ENCODE measurements at places on chromosomes 3 and 15. TPM values are rescaled to one million over a fixed set of nuclear protein-coding genes. Genes with fewer than 3 reads are reported as not detected.

GRCh38 chr15:39359771-39360170 lies 221.1 kb upstream of the THBS1 start:
- DNase-seq = no peak

GRCh38 chr15:80870893-80871292 lies 91.7 kb downstream of the CEMIP start:
- no peak for DNase-seq

- DNase-seq = no peak
Observed at GRCh38 chr15:62068071-62068809, 1.5 kb downstream of the C2CD4A start.

- DNase-seq = no peak
Observed at GRCh38 chr3:101311676-101312075, 8.7 kb downstream of the IMPG2 start.

- no peak for DNase-seq
Observed at GRCh38 chr15:33517944-33518343, 207.2 kb downstream of the RYR3 start.

- DNase-seq = no peak
Observed at GRCh38 chr3:88192631-88193030, 42.9 kb downstream of the C3orf38 start.

GRCh38 chr15:100109486-100110035 lies 232.2 kb downstream of the ADAMTS17 start:
- DNase-seq = no peak

- DNase-seq = no peak
Observed at GRCh38 chr3:41224120-41224806, 25.0 kb downstream of the CTNNB1 start.

DNA sequence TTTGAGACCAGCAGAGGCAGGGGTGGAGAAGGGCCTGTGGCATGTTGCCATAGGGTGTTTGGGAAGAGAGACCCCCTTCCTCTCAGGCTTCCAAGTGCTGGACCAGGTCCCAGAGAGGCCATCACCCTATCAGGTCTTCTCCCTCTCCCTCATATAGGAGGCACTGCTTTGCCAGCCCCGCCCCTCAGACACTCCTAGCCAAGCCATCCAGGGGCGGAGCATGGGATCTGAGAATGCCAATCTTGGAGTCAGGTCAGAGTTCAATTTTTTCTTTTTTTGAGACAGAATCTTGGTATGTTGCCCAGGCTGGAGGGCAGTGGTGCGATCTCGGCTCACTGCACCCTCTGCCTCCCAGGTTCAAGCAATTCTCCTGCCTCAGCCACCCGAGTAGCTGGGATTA lies 32.7 kb downstream of the CRABP1 start:
- DNase-seq = no peak

GRCh38 chr3:43388915-43389314 lies 102.6 kb downstream of the SNRK start:
- DNase-seq = no peak

DNA sequence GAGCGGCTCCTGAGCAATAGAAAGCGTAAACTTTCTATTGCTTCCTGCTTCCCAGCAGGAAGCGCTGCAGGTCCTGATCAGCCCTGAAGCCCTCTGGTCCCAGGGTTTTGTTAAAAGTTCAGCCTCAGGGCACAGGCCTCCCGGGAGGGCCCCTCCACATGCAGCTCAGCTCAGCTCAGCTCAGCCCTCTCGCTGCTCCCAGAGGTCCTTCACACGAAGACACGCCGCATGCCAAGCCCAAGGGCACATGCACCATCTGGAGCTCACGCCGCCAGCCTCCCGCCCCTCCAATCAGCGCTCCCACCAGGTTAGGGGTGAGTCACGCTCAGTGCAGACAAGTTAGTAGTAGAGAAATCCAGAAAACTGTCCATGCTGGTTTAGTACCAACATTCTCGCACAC lies 12.7 kb downstream of the TKT start:
- DNase-seq = no peak

DNA sequence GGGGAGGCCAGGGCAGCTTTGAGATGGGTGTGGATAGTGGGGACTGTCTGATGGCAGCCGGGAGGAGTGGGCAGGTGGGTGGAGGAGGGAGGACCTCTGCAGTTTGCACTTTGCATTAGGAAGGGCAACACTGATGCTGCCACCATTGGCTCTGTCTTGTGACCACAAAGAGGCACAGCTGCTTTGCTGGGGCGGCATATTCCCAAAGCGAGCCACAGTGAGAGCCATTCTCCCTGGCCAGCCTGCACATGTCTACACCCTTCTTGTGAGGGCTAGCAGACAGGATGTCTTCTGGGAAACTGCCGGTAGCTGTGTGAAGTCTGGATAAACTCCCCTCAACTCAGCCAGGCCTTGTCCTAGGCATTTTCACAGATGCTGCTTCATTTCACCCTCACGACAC lies 38.3 kb downstream of the CCNB2 start:
- DNase-seq = no peak

DNA sequence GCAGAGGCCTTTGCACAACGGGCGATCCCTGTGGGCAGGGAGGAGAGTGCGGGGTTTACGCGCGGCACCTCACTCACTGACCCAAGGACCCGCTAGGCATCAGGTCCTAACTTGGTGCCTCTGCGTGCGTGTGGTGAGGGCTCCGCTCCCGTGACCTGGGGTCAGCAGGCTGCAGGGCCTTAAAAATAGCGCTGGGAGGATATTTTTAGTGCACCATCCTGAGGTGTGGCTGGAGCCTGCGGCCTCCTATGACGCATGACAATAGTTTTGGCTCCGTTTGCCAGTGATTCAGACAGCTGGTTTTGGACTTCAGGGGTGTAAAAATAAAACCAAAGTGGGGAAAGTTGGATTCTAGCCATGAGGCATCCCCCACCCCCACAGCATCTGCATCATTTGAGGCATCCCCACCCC lies 139.0 kb downstream of the FAM43A start:
- DNase-seq = no peak

GRCh38 chr15:73334086-73334485 lies 34.7 kb downstream of the HCN4 start:
- DNase-seq = no peak

The GOLGA8H gene
- 2.2 TPM for total RNA-seq

The TRAT1 gene
- 1.4 TPM for total RNA-seq

The MST1R gene
- total RNA-seq = 5.9 TPM

The TUSC7 gene
- total RNA-seq = not detected

The RETNLB gene
- total RNA-seq = not detected

Measured in omental fat pad (tissue), 4 donors.